ENCODE measurements at places on chromosomes 12 and 14. TPM values are rescaled to one million over a fixed set of nuclear protein-coding genes. Genes with fewer than 3 reads are reported as not detected.

RDH12 gene
- total RNA-seq = not detected

SEL1L gene
- total RNA-seq = 44.3 TPM

TMPO gene
- total RNA-seq = 81.3 TPM

FRMD6 gene
- total RNA-seq = 167 TPM

SLC6A13 gene
- total RNA-seq = not detected

ARMH4 gene
- 0.71 TPM for total RNA-seq

RFLNA gene
- 0.18 TPM for total RNA-seq

MNAT1 gene
- 48.7 TPM for total RNA-seq

USP44 gene
- total RNA-seq = 1.6 TPM

All from myometrial cell (primary cell).